ENCODE measurements at places on chromosomes 7 and 10. TPM values are rescaled to one million over a fixed set of nuclear protein-coding genes. Genes with fewer than 3 reads are reported as not detected.

POLR1F gene
- 18.9 TPM for total RNA-seq

ARL4A gene
- total RNA-seq = 34.6 TPM

GPR26 gene
- 0.09 TPM for total RNA-seq

HABP2 gene
- not detected for total RNA-seq

AVL9 gene
- total RNA-seq = 28.2 TPM

HOXA11 gene
- total RNA-seq = not detected

CTNNA3 gene
- total RNA-seq = 0.75 TPM

BICC1 gene
- 37.5 TPM for total RNA-seq

LIPF gene
- total RNA-seq = not detected

SAMD9 gene
- total RNA-seq = 64.4 TPM

INSYN2A gene
- 0.41 TPM for total RNA-seq

POLR2J2 gene
- 3.1 TPM for total RNA-seq

ANKRD7 gene
- 0.41 TPM for total RNA-seq

Measured in astrocyte (in vitro differentiated cells and primary cell).